ENCODE measurements at places on chromosomes 7 and 10.
A peak's percentile ranks its signal among the peaks of the same experiment; 100 is the strongest.

DNA sequence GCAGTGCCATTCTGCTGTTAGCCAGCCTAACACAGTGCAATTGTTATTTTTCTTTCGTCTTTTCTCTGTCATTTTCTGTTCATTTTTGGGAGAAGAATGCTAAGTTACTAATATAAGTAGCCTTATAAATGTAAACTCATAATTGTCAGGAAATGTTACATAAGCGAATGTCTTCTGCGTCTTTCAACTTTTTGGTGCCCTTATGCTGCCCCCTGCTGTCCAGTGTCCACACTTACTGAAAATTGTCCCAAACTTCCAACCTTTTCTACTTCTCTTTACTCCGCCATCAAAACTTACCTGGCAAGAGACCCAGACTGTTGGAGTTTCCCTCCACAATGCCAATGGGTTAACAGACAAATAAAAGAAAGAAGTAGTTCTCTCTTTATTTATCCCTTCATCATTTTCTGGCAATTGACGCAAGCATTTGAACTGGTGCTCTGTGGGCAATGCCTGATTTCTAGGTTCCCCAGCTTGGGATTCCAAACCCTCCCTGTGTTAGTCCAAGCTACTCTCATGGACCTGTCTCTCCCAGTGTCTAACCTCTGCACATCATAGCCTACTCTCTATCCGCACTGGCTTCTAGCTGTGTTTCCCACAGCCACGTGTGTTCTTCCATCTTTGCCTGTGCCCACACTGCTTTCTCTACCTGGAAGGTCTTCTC lies 21.0 kb upstream of the EPC1 start:
- no peak for DNase-seq

- DNase-seq, result no peak
Observed at GRCh38 chr7:128151635-128152034, 89.4 kb upstream of the LEP start.

DNA sequence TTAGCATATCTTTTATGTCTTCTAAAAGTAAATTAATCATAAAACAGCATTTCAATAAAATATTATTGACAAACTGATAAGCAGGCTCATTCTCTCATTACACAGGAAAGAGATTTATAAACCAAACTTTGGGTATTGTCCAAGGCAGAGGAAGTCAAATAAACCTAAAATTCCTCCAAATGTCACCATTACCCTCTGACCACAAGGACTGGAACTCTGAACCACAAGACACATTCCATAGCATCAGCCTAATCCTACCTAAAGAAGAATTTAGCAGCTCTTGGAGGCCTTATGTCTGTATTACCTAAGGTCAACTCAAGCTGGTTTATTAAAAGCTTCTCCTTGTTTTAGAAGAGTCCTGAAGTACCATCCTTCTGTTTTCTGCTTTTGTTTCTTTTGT lies 82.4 kb upstream of the SLC13A1 start:
- no peak for DNase-seq

GRCh38 chr10:93622942-93623341 lies 10.6 kb downstream of the PDE6C start:
- DNase-seq, result no peak

GRCh38 chr10:103720328-103720963 lies 134.9 kb downstream of the SH3PXD2A start:
- no peak for DNase-seq

GRCh38 chr7:34066411-34066810 lies 161.1 kb downstream of the BMPER start:
- DNase-seq, result no peak

DNA sequence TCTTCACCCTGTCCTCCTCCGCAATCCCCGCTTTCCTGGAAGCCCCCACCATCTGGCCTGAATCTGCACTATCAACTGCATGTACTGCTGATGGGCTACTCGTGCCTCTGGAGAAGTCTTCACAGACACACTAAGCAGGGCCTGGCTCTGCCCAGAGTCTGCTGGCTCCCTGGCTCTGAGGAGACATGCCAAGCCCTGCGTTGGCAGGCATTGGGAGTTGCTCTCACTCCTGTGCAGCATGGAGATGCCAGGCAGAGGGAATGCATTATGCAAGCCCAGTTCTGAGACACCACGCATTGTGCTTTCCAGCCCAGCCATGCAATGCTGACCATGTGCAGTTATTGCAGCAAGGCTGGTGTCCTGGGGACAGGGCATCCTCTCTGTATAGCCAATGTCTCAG lies 314.6 kb downstream of the CXCL12 start:
- peak; percentile 43 for DNase-seq

DNA sequence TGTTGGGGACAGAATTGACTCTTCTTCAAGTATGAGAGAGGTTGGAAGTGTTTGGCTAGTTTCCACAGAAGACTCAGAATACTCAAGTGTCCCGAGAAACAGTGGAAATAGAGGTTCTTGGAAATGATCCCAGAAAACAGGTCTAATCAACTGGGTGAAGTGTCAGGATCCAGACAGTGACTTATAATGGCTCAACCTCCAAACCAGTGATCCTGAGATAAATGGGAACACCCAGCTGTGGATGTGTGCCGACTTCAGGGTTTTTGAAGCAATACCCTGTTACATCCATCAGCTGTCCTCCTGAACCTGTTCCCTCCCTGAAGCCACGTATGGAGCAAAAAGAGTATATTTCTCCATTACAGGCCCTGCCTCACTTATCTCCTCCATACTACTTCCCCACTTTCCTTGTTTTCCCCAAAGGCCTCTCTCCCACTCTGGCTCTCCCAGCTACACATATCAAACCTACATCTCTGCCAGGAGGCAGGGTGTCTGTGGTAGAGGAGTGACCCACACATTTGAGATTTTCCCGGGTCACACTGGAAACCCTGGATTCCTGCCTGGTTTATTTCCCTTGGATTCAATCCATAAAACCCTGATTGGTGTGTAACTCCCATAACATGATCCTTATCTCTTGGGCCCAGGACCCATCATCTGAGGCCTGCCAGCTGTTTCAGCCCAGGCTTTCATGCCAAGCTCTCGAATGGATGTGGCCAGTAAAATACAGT lies 17.6 kb upstream of the ELOVL3 start:
- no peak for DNase-seq

GRCh38 chr7:85829817-85830432 lies 643.1 kb upstream of the SEMA3D start:
- DNase-seq, result no peak

DNA sequence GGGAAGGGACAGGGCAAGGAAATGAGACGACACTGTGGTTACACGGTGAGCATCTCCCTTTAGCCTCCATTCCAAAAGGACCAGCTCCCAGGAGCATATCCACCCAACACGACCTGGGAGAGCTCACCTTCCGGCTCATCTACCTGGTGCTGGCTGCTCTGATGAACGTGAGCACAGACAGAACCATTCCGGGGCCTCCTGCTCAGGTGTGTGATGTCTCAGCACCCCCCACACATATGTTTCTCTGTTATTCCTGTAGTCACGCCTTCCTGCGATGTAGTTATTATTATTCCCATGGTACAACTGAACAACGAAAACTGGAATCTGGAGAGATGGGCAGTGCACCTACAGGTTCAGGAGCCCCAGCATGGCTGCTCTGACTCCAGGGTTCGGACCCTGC lies 20.5 kb upstream of the GPR26 start:
- DNase-seq, result no peak

- DNase-seq, result no peak
Observed at GRCh38 chr7:473870-474604, 45.6 kb downstream of the PDGFA start.

- DNase-seq, result no peak
Observed at GRCh38 chr10:2137549-2138174, 400.3 kb upstream of the ADARB2 start.

DNA sequence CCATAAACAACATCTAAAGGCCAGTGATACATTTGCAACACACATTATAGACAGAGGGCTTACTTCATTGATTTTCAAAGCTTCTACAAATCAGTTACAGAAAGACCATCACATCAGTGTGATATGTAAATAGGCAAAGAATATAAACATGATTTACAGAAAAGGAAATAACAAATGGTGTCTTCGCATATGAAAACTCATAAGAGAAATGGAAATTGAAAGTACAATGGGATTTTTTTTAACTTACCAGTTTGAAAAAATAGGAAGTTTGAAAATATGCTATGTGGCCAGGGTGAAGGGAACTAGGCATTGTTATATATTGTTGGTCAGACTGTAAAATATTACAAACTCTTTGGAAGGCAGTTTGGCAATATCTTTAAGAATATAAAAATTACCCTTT lies 27.3 kb downstream of the SEC23IP start:
- DNase-seq, result no peak

DNA sequence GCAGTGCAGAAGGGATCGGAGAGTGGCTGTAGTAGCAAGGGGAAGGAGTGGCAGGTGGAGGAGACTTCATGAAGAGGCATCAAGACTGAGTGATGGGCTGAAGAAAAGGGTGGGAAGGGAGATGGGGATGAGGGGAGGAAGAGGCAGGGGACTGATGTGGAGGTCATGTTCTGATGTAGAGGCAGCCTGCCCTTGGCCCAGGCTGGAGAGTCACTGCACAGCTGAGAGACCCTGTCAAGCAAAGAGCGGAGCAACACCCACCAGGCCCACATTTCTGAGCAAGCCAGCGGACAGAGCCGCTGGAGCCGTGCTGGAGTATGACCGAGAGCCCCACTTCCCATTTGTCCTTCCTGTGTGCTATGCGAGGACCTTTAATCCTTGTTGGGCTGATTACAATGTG lies 501.6 kb upstream of the MKI67 start:
- DNase-seq, result no peak

DNA sequence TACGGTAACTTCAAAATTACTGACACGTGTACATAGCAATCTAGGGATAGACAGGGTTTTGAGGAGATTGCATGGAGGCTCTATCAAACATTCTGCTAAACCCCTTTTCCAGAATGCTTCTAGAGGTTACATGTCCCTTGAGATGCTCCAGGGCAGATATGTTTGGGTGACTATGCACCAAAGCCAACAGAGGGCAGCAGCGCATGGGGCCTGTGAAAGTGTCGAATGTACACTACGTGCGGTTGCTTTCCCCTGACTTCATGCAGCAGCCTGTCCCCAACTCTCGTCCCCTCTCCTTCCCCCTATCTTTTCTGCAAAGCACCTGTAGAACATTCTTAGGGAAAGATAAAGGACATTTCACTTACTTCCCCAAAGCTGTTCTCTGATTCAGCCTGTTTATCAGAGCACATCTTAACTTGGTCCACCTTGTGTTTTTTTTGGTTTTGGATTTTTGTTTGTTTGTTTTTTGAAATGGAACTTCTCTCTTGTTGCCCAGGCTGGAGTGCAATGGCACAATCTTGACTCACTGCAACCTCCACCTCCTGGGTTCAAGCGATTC lies 90.2 kb downstream of the UBE3C start:
- DNase-seq, result no peak

- DNase-seq, result no peak
Observed at GRCh38 chr7:66557214-66558200, 71.2 kb upstream of the KCTD7 start.

GRCh38 chr7:36119005-36119706 lies 33.9 kb upstream of the EEPD1 start:
- DNase-seq, result no peak

- DNase-seq, result no peak
Observed at GRCh38 chr7:4806983-4807597, 31.7 kb downstream of the AP5Z1 start.

DNA sequence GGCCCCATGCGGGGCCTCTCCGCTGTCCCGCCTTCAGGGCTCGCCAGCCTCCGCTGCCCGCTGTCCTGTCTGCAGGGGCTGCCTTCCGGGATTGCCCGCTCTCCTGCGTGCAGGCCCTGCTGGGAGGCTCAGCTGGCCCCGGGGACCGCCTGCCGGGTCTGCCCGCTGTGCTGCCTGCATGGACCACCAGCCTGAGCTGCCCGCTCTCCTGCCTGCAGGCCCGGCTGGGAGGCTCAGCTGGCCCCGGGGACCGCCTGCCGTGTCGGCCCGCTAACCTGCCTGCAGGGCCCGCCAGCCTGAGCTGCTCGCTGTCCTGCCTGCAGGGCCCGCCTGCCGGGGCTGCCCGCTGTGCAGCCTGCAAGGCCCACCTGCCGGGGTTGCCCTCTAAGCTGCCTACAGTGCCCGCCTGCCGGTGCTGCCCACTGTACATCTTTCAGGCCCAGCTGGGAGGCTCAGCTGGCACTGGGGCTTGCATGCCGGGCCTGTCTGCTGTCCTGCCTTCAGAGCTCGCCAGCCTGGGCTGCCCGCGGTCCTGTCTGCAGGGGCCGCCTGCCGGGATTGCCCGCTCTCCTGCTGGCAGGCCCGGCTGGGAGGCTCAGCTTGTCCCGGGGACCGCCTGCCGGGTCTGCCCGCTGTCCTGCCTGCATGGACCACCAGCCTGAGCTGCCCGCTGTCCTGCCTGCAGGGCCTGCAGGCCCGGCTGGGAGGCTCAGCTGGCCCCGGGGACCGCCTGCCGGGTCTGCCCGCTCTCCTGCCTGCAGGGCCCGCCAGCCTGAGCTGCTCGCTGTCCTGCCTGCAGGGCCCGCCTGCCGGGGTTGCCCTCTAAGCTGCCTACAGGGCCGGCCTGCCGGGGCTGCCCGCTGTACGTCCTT lies 165.1 kb downstream of the GLRX3 start:
- no peak for DNase-seq

DNA sequence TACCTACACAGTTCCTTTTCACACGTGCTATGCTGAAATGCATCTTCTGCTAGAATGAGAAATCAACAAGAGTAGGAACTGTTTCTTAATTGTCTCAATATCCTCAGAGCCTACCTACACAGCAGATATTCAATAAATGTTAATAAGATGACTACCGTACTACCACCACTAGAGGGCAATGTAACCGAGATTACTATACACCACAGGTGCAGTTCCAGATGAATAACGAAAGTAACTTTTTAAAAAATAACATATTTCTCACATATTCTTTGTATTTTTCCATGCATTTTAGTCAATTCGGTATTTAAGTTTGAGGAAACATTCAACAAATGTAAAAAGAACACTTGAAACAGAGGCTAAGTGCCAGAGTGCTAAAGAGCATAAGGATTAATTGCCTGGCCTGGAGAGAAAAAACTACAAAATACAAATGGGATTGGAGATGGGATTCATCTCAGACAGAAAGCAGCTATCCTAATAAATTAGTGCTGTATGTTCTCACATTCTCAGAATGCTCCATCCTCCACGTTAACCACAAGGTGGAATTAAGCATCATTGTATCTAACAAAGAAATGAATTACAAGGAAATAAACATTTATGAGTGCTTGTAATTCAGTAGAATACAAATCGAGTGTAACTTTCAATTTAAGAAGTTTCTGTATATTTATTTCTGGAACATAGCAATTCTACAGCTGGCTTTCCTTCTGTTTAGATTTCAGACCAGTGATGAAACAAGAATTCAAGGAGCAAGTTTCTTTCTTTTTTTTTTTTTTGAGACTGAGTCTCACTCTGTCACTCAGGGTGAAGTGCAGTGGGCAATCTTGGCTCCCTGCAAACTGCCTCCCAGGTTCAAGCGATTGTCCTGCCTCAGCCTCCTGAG lies 20.3 kb upstream of the HECTD2 start:
- no peak for DNase-seq

GRCh38 chr10:124032087-124032935 lies 61.1 kb downstream of the CHST15 start:
- no peak for DNase-seq

GRCh38 chr10:59847326-59847725 lies 59.0 kb downstream of the CCDC6 start:
- DNase-seq, result no peak

- DNase-seq, result no peak
Observed at GRCh38 chr7:155009570-155010157, 6.7 kb upstream of the PAXIP1 start.

- DNase-seq, result no peak
Observed at GRCh38 chr7:138324941-138325340, 135.1 kb upstream of the TRIM24 start.
